ENCODE measurements at places on chromosomes 16 and 17. TPM values are rescaled to one million over a fixed set of nuclear protein-coding genes. Genes with fewer than 3 reads are reported as not detected.

The KDM6B gene
- 14.0 TPM for total RNA-seq

The CPHXL2 gene
- not detected for total RNA-seq

The GCGR gene
- total RNA-seq: 0.18 TPM

The ADORA2B gene
- total RNA-seq: 15.3 TPM

The METTL2A gene
- total RNA-seq: 28.2 TPM

The AIPL1 gene
- total RNA-seq: not detected

The NAA38 gene
- total RNA-seq: 223 TPM

The ORC6 gene
- total RNA-seq: 45.9 TPM

The HSD17B2 gene
- total RNA-seq: not detected

The CACNG3 gene
- not detected for total RNA-seq

The PABPN1L gene
- not detected for total RNA-seq

The TBL3 gene
- 41.1 TPM for total RNA-seq

The KRT12 gene
- total RNA-seq: not detected

The BEAN1 gene
- 2.4 TPM for total RNA-seq

The DPEP3 gene
- total RNA-seq: not detected

The MAPT gene
- total RNA-seq: 2.1 TPM

The CA5A gene
- total RNA-seq: not detected

The TMEM88 gene
- total RNA-seq: 0.27 TPM

The CTRB1 gene
- total RNA-seq: not detected

The SHISA9 gene
- total RNA-seq: not detected

The RAB40C gene
- 19.8 TPM for total RNA-seq
